ENCODE measurements at places on chromosomes 3 and 15. TPM values are rescaled to one million over a fixed set of nuclear protein-coding genes. Genes with fewer than 3 reads are reported as not detected.
A peak's percentile ranks its signal among the peaks of the same experiment; 100 is the strongest.

TMIE gene
- total RNA-seq, result not detected

CCNB2 gene
- total RNA-seq, result 12.2 TPM

FSTL1 gene
- 2,574 TPM for total RNA-seq

DNA sequence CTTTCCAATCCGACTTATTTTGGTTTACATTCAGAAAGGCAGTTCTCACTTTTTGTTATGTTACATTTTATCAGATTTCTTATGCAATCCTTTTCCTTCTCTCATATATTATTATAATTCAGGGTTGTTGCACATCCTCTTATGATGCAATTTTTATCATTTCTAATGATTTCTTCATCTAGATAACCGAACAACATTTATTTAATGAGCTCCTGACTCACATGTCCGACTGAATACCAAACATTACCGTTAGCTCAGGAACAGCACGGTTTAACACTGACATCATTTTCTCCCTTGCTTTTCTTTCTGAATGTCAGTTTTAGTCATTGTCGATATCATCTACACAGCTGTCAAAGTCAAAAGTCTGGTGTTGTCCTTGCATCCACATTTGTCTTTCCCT is 199.2 kb downstream of the BCHE start:
- DNase-seq, result no peak
- H3K27ac ChIP-seq, result no peak overlapping the region
- H3K4me1 ChIP-seq, result peaks cover 17% of the 10 kb centered on the region
- no peaks in the 10 kb centered on the region for H3K27me3 ChIP-seq
- H3K4me3 ChIP-seq, result no peak overlapping the region

STAB1 gene
- not detected for total RNA-seq

- peak overlapping the region; percentile 95 for H3K4me3 ChIP-seq
- no peaks in the 10 kb centered on the region for H3K27me3 ChIP-seq
- no peak for DNase-seq
- peaks cover 69% of the 10 kb centered on the region for H3K4me1 ChIP-seq
- H3K27ac ChIP-seq, result peak overlapping the region; percentile 97
Observed at GRCh38 chr3:9398700-9399336, 1.4 kb downstream of the SETD5 start.

- peaks cover 17% of the 10 kb centered on the region for H3K4me1 ChIP-seq
- DNase-seq, result no peak
- H3K36me3 ChIP-seq, result peaks cover 54% of the 10 kb centered on the region
Observed at GRCh38 chr3:15711281-15711680, 86.5 kb downstream of the ANKRD28 start.

DNA sequence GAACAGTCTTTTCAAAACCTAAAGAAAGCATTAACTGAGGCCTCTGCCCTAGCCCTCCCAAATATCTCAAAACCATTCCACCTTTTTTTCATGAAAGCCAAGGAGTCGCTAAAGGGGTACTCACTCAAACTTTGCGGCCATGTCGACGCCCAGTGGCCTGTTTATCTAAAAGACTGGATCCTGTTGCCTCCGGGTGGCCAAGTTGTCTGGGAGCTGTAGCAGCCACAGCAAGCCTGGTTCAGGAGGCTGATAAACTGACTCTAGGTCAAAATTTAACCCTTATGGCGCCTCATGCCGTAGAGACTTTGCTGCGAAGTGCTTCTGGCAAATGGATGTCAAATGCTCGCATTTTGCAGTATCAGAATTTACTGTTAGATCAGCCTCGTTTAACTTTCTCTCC is 39.5 kb downstream of the ZBTB11 start:
- no peaks in the 10 kb centered on the region for H3K4me1 ChIP-seq
- H3K36me3 ChIP-seq, result no peaks in the 10 kb centered on the region
- peaks cover 5% of the 10 kb centered on the region for H3K27me3 ChIP-seq
- DNase-seq, result peak; percentile 49
- H3K4me3 ChIP-seq, result no peak overlapping the region
- no peak overlapping the region for H3K27ac ChIP-seq

OR5K2 gene
- not detected for total RNA-seq

ST8SIA2 gene
- total RNA-seq, result 3.5 TPM

GRCh38 chr3:117201901-117202774 is 492.6 kb downstream of the TUSC7 start:
- peaks cover 7% of the 10 kb centered on the region for H3K27me3 ChIP-seq
- no peak for DNase-seq
- peaks cover 7% of the 10 kb centered on the region for H3K4me1 ChIP-seq
- no peak overlapping the region for H3K4me3 ChIP-seq
- H3K36me3 ChIP-seq, result no peaks in the 10 kb centered on the region

- H3K27me3 ChIP-seq, result peaks cover 48% of the 10 kb centered on the region
- no peak overlapping the region for H3K4me3 ChIP-seq
- H3K27ac ChIP-seq, result no peak overlapping the region
- no peak for DNase-seq
- H3K36me3 ChIP-seq, result no peaks in the 10 kb centered on the region
Observed at GRCh38 chr3:124201786-124202185, 209.9 kb upstream of the ROPN1 start.

DNA sequence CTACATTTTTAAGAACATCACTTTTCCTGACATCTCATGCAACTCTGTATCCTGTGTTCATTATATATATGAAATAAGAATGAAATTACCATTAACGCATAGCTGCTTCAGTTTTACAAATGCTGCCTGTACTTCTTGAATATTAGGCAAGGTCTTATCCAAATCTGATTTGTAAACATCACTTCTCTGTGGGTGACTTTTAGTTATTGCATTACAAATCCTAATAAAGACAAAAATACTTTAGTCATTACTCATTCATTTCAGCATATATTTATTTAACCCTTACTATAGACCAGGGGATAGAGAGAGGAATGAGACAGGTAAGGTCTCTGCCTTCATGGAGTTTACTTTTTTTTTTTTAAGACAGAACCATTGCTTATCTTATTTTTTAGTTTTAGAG is 36.8 kb downstream of the MTMR10 start:
- peaks cover 21% of the 10 kb centered on the region for H3K4me1 ChIP-seq
- H3K27me3 ChIP-seq, result no peaks in the 10 kb centered on the region
- peaks cover 62% of the 10 kb centered on the region for H3K36me3 ChIP-seq
- H3K27ac ChIP-seq, result no peak overlapping the region
- no peak for DNase-seq

- DNase-seq, result no peak
- no peak overlapping the region for H3K4me3 ChIP-seq
- peaks cover 2% of the 10 kb centered on the region for H3K36me3 ChIP-seq
- no peaks in the 10 kb centered on the region for H3K27me3 ChIP-seq
- no peaks in the 10 kb centered on the region for H3K4me1 ChIP-seq
Observed at GRCh38 chr15:41870689-41871081, 23.2 kb downstream of the SPTBN5 start.

GRCh38 chr3:51955893-51956770 is 951 bp downstream of the GPR62 start:
- no peak overlapping the region for H3K27ac ChIP-seq
- H3K4me3 ChIP-seq, result peak overlapping the region; percentile 32
- H3K36me3 ChIP-seq, result peaks cover 3% of the 10 kb centered on the region
- H3K4me1 ChIP-seq, result no peaks in the 10 kb centered on the region

DNA sequence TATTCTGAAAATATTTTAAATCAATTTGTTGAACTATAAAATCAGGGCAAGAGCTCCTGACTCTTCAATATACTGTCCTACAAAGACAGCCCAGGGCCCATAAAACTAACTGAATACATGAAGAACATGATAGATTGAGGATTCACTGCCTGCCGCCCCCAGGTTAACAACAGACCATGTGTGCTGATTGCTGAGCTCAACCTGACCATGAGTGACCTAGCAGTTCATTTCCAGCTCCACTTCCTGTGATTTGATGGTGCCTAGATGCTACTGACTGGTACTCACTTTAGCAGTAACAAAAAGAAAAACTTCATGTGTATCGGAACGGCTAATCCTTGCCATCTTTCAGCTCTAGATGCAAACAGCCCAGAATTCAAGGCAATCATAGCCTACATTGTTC is 9.6 kb upstream of the KLF13 start:
- H3K4me3 ChIP-seq, result no peak overlapping the region
- no peaks in the 10 kb centered on the region for H3K36me3 ChIP-seq
- no peak overlapping the region for H3K27ac ChIP-seq
- H3K4me1 ChIP-seq, result no peaks in the 10 kb centered on the region
- H3K27me3 ChIP-seq, result peaks cover 23% of the 10 kb centered on the region
- no peak for DNase-seq

DNA sequence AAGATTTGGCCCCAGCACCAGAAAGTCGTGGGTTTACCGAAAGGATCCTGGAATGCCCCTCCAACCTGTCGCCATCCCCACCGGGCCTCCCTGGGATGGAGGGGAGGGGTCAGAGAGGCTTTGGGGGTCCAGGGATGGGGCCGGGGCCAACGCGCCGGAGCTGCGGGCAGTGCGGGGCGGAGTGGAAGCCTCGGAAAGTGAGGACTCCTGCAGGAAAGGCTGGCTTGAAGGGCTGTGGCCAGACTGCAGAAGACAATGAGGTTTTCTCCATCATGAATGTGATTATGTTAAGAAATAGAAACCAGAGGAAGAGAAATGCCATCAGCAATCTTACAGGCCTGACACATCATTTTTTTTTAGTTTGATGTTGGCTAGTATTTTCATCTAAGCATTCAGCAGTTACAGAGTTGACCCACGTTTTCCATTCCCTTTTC is 738 bp downstream of the YEATS2 start:
- DNase-seq, result no peak
- H3K36me3 ChIP-seq, result peaks cover 5% of the 10 kb centered on the region

DNA sequence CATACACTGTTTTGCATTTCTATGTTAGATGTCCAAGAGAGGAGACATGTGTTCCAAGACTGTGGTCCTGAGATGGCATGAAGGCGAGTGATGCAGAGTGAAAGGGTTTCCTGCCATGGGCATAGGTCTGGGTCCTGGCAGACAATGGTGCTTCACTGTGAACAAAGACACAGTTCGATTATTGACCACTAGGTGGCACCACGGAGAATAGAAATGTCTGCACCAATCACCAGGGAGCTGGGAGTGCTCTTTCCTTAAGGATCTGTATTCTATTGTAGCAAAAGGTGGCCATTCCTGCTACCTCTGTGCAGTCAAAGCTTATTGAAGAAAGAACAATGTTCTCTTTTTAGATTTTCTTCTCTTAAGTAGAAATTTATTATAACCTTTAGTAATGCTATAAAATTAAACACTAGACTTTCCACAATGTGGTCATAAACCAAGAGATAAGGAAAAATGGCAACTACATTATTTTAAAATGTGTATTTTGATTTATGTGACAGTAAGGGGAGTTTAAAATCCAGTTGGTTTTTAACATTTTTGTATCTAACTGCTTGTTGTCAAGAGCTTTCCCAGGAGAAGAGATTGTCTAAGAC is 88.7 kb downstream of the GABRG3 start:
- H3K4me1 ChIP-seq, result peaks cover 19% of the 10 kb centered on the region
- no peaks in the 10 kb centered on the region for H3K36me3 ChIP-seq
- no peaks in the 10 kb centered on the region for H3K27me3 ChIP-seq

TEX9 gene
- 2.4 TPM for total RNA-seq

DNA sequence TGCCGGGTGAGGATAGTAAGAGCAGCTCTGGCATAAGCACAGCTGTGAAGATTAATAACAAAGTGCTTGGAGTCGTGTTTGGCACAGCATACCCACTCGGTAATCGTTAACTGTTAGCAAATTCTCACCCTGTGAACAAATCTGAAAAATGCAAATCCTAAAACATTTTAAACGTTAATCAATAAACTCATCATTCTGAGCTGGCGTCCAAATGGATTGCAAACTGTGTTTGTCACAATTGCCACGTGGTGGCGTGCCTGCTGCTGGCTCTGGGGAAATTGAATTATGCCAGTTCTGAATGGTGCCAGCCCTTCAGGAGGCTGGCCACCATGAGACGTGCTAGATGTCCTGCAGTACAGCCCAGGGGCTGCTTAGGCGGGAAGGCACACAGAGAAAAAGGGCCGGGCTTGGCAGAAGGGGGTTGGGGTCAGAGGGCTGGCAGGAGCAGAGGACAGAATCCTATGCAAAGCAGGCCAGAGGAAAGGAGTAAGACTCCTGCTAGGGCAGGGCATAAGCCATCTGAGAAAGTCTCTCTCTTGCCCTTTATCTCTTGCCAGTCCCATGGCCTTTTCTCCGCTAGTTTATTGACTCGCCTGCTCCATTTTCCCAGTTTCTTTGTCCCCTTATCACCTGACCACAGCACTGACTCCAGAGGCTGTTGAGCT is 22.1 kb upstream of the POLG start:
- H3K36me3 ChIP-seq, result no peaks in the 10 kb centered on the region
- no peak overlapping the region for H3K4me3 ChIP-seq
- DNase-seq, result no peak
- H3K27ac ChIP-seq, result no peak overlapping the region
- peaks cover 6% of the 10 kb centered on the region for H3K4me1 ChIP-seq

CD276 gene
- 147 TPM for total RNA-seq

DNA sequence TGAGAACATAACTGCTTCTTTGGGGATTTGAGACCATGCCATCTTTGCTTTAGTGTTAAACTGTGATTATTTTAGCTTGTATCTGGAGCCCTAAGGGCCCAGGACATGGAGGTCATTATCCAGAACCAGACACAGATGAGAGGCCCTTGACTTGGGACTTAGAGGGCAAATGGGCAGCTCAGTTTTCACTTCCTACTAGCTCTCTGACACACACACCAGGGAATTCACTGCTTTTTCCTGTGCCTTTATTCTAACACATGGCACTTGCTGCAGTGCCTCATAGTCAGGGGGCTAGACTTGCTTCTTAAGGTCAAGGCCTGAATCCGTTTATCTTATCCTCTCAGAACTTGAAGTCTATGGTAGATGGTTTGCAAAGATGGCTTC is 33.3 kb downstream of the AMOTL2 start:
- H3K27ac ChIP-seq, result peak overlapping the region; percentile 50
- no peaks in the 10 kb centered on the region for H3K36me3 ChIP-seq
- peaks cover 45% of the 10 kb centered on the region for H3K4me1 ChIP-seq
